ENCODE measurements at places on chromosomes 16 and 17. TPM values are rescaled to one million over a fixed set of nuclear protein-coding genes. Genes with fewer than 3 reads are reported as not detected.

GRCh38 chr16:87780385-87780989 is 14.7 kb upstream of the KLHDC4 start:
- DNase-seq: no peak

DNA sequence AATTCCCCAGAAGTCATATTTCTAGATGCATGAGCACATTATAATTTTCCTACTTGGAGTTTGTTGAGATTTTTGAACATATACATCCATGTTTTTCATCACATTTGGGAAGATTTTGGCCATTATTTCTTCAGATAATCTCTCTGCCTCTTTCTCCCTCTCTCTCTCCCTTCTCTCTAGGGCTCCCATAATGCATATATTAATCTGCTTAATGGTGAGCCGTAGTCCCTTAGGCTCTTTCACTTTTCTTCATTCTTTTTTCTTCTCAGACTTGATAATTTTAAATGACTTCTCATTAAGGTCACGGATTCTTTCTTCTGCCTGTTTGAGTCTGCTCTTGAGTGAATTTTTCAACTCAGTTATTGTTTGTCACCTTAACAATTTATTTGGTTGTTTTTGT is 101.5 kb downstream of the IRX3 start:
- no peak for DNase-seq

GRCh38 chr16:6646891-6647290 is 685.8 kb upstream of the RBFOX1 start:
- DNase-seq: no peak

DNA sequence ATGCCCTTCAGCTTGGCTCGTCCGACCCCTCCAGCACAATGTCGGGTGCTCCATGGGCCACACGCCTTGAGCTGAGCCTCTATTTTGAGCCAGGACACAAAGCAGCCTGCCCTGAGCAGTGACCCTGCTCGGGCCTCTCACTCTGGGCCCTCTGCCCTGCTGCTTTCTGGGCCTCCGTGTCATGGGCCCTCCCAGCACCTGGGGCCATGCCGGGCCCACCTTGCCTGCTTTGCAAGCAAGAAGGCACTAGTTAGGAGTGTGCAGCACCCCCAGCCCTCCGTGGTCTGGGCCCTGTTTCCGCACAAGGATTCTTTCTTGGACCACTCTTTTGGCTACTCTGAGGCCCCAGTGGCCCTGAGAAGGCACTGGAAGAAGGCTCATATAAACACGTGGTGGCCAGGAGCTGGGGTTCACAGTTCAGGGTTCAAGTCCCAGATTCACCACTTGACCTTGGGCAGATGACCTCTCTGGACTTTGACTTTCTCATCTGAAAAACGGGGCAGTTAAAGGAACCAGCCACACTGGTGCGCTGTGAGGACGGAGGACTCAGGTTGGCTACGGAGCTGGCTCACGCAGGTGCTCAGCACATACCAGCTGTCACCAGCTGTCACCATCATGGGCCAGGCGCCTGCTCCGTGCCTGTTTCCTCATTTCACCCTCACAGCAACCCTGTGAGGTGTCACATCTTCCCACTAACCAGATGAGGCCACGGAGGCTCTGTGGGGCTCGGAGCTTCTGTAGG is 166.0 kb upstream of the GSE1 start:
- peak; percentile 62 for DNase-seq

GRCh38 chr17:15364615-15365014 is 23.2 kb upstream of the TEKT3 start:
- DNase-seq: no peak

DNA sequence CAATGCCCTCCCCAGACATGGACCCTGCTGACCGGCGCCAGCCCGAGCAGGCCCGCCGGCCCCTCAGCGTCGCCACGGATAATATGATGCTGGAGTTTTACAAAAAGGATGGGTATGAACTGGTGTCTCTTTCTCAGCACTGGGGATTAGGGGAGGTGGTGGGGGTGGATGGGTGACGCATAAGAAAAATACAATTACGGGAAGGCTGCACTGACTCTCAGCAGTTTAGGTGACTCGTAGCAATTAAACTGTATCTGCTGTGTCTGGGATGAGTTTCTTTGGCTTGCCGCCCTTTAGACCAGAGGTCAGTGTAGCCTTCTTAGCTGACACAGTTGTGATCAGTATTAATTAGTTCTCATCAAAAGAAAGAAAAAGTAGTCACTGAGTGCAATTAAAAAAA is 59.0 kb downstream of the ELAC2 start:
- no peak for DNase-seq

GRCh38 chr17:70769956-70770355 is 600.6 kb downstream of the KCNJ2 start:
- no peak for DNase-seq

- DNase-seq: no peak
These were observed 351.1 kb upstream of the TBX2 start for GRCh38 chr17:61048376-61049106.

- no peak for DNase-seq
These were observed 37.5 kb downstream of the ERCC4 start for GRCh38 chr16:13957197-13958078.

- DNase-seq: no peak
These were observed 46.1 kb upstream of the KCNJ2 start for GRCh38 chr17:70123193-70123592.

- DNase-seq: no peak
These were observed 46.4 kb upstream of the ZFHX3 start for GRCh38 chr16:73094371-73094770.

DNA sequence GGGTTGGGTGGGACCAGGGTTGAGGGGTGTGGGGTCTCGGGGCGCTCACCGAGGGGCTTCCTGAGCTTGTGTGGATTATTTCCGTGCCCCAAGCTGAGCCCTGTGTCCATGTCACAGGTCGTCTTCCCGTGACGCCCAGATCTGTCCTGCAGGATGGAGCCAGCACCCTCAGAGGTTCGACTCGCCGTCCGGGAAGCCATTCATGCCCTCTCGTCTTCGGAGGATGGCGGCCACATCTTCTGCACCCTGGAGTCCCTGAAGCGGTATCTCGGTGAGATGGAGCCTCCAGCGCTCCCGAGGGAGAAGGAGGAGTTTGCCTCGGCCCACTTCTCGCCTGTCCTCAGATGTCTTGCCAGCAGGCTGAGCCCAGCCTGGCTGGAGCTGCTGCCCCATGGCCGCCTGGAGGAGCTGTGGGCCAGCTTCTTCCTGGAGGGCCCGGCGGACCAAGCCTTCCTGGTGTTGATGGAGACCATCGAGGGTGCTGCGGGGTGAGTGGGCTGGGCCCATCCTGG is 1.0 kb downstream of the TELO2 start:
- DNase-seq: peak; percentile 86

The RIPOR1 gene
- total RNA-seq: 8.5 TPM

The RHBDL3 gene
- 5.8 TPM for total RNA-seq

The PHOSPHO1 gene
- 0.78 TPM for total RNA-seq

The DNAI2 gene
- total RNA-seq: not detected

The SLC13A5 gene
- total RNA-seq: 0.11 TPM

All from H7 (cell line).